ENCODE measurements at places on chromosomes 5 and 9.

DNA sequence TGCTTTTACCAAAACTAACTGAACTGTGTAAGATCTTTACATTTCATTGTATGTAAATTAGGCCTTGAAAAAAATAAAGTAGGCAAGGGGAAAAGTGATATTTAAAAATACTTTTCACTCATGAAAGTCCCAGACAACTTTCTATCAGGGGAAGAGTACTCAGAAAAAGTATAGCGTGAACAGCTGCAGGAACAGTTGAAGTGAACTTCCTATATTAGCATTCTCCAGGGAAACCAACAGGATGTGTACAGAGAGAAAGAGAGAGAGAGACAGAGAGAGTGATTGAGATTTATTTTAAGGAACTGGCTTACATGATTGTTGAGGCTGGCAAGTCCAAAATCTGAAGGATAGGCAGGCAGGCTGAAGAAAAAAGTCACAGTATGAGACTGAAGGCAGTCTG lies 42.0 kb downstream of the ERMP1 start:
- DNase-seq, result no peak

DNA sequence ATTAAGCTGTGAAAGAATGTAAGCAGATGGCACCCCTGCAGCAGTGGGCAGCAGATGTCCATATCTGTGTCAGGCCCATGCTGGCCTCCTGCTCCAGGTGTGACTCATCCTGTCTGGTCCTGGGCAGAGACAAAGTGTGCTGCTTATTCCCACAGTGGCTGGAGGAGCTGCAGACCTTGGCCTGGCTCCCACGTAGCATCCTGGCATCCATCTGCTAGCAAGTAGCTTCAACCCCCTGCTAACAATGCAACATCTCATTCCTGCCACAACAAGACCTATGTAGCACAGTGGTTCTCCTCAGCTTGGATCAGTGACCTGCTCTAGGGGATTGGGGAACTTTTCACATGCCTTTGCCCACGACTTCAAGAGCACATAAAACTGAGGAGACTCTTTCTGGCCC lies 126.4 kb upstream of the SLC12A2 start:
- no peak for DNase-seq

- DNase-seq, result no peak
Observed at GRCh38 chr9:35861161-35861897, 8.9 kb downstream of the OR13J1 start.

GRCh38 chr9:19409401-19410194 lies 789 bp downstream of the ACER2 start:
- DNase-seq, result no peak

GRCh38 chr9:95980262-95981125 lies 105.0 kb downstream of the ERCC6L2 start:
- no peak for DNase-seq

GRCh38 chr9:10232352-10232930 lies 380.4 kb downstream of the PTPRD start:
- no peak for DNase-seq

DNA sequence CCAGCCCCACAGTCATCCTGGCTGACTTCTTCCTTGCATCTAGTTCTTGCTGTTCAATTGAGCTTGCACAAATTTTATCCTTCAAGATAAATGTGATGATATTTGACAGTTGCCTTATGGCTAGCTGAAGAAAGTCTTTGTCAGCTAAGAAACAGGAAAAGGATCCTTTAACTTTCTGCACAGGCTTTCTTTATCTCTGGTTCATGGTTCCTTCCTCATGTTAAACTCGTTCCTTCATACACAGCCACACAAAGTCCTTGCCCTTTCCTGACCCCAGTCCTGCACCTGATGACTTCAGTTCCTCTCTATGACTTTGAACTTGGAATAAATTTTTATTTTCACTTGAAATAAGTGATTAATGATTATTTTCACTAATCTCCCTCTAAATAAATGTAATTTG lies 132.5 kb upstream of the PRSS3 start:
- DNase-seq, result no peak

GRCh38 chr5:95076395-95077185 lies 208.3 kb downstream of the MCTP1 start:
- no peak for DNase-seq

GRCh38 chr5:72377910-72378638 lies 57.9 kb downstream of the PTCD2 start:
- DNase-seq, result no peak

- no peak for DNase-seq
Observed at GRCh38 chr9:99003308-99003707, 59.6 kb downstream of the COL15A1 start.

DNA sequence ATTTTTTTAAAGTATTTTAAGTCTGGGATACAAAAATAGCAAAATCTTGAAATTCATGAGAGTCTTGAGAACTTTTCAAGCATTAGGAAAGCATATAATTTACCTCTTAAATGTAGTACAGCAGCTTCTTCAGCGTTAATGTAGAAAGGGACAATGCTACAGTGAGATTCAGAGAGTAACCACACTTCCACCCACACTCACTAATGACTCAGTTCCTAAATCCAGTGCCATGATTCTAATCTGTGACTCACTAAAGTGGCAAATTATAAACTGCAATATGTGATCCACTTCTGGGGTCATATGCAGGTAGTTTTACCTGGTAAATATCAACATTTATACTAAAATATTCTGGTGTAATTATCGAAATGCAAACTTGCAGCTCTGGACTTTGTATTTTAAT lies 434.5 kb upstream of the TUSC1 start:
- no peak for DNase-seq

DNA sequence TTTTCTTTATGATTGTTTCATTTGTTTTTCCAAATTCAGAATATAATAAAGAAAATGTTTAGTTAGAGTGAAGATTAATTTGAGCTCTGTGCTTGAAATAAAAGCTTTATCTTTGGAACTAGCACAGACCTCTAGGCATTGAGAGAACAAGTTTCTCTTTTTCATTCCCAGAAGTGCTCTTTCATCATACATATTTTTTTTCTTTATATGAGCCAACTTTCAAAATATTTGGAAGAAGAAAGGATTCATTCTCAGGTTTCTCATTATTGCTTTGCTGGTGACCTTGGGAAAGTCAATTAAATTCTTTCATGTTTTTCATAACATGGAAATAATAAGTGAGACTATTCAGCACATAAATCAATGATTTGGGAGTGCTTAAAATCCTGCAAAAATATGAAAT lies 16.8 kb downstream of the CTXN3 start:
- no peak for DNase-seq

DNA sequence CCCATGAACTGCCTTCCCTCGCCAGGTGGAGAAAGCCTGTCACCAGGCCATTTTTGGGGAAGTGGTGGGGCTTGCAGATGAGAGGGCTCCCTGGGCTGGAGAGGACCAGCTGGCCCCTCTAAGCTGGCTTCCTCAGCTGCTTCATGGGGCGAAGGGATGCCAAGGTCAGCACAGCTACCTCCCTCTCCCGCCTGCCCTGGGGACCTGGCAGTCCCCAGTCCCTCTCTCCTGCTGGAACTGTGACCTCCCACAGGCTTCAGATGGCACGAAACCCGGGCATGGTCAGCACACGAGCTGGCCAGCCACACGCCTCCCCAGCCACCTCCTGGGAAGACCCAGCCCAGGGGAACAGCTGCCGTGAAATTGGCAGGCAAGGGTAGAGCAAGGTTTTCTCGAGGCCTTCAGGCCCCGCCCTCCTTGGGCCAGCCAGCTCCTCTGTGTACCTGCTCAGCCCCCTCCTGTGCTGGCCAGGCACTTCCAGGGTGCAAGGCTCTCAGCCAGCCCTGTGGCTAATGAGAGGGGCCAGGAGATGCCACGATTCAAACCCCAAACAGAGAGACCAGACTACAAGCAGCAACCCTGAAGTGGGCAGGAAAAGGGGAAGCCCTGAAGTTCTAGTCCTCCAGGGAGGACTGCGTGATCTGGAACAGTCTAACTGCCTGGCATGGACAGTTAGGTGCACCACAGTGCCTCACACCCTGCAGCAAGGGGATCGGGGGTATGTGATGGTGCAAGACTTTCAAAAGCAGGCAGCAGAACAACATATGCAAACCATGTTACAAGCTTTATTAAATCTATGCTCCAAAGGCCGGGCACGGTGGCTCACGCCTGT lies 12.9 kb downstream of the PLPP7 start:
- DNase-seq, result no peak

- no peak for DNase-seq
Observed at GRCh38 chr5:128083811-128084227, 253 bp downstream of the SLC12A2 start.

- DNase-seq, result no peak
Observed at GRCh38 chr9:114516913-114517312, 11.6 kb upstream of the WHRN start.

GRCh38 chr9:127170103-127170502 lies 47.7 kb upstream of the ANGPTL2 start:
- DNase-seq, result no peak

DNA sequence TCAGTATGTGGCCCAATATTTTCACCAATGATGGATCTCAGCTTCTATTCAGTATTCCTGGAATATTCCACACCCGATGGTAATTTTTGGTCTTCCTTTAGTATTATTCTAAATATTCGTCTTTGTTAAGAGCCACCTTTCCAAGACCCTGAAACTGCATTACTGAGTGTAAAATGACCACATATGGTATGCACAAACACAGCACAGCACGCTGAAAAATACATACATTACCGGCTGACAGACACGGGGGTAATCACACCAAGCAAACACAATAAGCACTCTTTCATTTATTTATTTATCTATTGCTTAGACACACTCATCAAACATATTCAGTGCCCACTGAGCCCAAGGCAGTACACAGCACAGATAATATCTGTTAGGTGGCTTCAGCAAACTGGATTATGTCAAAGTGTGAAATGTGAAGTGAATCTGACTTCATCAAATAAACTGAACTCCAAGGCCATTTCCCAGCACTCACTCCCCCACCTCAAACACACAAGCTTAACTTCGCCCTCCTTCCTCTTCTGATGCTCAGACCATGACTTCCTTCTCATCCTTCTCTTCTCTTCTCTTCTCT lies 1637.8 kb upstream of the C9orf72 start:
- no peak for DNase-seq

- peak; percentile 69 for DNase-seq
Observed at GRCh38 chr5:56155992-56156584, 77.0 kb downstream of the ANKRD55 start.

GRCh38 chr9:120730654-120731514 lies 16.6 kb upstream of the MEGF9 start:
- peak; percentile 82 for DNase-seq

- DNase-seq, result no peak
Observed at GRCh38 chr5:59038798-59039295, 456.0 kb downstream of the RAB3C start.

DNA sequence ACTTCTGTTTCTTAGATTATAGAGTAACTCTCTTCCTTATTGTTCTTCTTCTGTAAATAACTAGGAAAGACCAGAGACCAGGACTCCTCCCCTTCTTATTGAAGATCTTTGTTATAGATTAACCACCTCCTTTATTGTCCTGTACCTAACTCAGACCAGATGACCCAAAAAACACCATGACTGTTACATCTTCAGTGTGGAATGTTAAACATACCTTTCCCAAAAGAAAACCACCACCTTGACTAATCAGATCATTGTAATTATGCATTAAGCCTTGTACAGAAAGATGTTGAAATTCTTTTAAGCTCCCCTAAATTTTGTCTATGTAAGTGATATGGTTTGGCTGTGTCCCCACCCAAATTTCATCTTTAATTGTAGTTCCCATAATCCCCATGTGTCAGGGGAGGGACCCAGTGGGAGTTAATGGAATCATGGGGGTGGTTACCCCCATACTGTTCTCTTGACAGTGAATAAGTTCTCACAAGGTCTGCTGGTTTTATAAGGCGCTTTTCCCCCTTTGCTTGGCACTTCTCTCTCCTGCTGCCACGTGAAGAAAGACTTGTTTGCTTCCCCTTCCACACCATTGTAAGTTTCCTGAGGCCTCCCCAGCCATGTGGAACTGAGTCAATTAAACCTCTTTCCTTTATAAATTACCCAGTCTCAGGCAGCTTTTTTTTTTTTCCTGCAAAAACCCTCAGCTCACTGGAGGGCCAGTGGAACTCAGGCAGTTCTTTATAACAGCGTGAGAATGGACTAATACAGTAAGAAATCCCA lies 26.3 kb downstream of the ARSB start:
- DNase-seq, result no peak

DNA sequence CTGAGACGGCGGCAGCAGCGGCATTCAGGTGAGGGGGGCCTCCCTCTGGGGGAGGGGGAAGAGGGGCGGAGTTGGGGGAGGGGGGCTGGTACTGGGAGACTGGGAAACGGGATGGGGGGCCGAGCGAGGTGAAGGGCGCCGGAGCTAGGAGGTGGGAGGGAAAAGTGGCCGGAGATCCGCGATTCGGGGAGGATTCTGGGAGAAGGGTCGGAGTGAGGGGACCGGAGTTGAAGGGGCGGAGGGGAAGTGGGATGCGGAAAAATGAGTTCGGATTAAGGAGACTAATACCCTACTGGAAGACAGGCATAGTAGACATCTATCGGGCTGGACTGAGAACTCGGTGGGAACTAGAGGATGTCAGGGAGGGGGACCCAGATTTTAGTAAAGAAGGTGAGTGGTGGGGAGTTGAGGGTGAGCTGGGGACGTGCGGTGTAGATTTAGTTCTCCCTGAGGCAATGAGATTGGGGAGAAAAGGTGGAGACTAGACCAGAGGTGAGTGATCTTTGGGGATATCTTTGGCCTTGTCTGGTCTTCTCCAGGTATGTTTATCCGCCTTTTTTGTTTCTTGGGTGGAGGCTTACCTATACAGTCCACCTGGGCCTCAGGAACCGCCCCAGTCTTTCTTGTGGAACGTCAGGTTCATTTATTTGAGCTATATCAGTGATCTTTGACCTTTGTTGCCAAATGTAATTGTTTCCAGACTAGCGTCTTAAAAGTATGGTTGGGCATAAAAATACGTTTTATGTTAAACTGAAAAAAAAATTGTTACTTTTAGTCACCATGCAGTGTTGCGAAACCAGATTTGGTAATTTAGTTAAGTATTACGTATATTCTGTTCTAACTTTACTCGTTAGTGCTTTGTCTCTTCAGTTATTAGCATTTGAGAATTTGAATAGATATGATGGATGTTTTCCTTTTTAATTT lies 632 bp downstream of the UBAP1 start:
- DNase-seq, result no peak

GRCh38 chr5:61482980-61483379 lies 150.9 kb downstream of the ZSWIM6 start:
- DNase-seq, result no peak

GRCh38 chr9:23855873-23856604 lies 30.0 kb upstream of the ELAVL2 start:
- no peak for DNase-seq

- no peak for DNase-seq
Observed at GRCh38 chr9:13274886-13275641, 4.4 kb downstream of the MPDZ start.

- no peak for DNase-seq
Observed at GRCh38 chr5:38009749-38010358, 170.0 kb upstream of the GDNF start.
